ENCODE measurements at places on chromosomes 3 and 15.

- no peak for DNase-seq
Measured at GRCh38 chr15:48040166-48040817, 80.5 kb upstream of the SLC24A5 start.

DNA sequence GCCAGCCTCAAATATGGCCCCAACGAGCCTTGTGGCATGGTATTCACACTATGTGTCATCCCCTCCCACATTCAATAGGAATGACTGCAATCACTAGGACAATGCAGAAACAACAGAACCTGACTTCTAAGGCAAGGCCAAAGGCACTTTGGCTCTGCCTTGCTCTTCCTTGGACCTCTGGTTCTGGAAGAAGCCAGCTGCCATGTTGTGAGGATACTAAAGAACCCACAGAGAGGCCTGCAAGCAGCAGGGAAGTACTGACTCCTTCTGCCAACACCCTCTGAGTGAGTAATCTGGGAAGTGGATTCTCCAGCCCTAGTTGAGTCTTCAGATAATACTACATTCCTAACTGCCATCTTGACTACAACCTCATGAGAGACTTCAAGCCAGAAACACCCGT lies 64.7 kb downstream of the ADAMTS9 start:
- DNase-seq, result no peak

DNA sequence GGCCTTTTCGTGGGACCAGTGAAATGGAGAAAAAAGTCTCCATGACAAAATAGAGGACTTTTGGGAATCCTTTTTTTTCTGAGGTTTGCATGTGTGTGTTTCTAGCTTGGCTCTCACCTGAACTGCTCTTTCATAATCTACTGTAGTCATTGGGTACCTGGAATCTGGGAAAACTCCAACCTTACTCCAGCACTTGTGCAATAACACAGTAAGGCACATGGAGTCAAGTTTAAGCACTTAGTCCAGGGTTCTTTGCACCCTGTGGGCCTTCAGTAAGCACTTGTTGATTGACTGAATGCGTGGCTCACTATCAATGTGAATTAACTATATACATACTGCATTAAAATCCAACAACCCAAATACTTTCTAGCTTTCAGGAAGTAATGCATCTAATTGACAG lies 299.5 kb downstream of the ZBTB20 start:
- no peak for DNase-seq

DNA sequence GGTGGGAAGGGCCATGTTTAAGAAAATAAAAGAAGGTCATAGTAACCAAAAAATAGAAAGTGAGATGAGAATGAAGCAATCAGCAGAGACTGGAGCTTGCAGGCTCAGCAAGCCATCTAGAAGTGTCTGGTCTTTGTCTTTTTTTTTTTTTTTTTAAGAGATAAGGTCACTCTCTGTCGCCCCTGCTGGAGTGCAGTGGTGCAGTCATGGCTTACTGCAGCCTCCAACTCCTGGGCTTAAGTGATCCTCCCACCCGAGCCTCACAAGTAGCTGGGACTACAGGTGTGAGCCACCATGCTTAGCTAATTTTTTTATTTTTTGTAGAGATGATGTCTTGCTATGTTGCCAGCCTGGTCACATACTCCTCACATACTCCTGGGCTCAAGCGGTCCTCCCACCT lies 36.2 kb downstream of the GXYLT2 start:
- no peak for DNase-seq

GRCh38 chr3:133468251-133468721 lies 68.4 kb downstream of the BFSP2 start:
- no peak for DNase-seq

DNA sequence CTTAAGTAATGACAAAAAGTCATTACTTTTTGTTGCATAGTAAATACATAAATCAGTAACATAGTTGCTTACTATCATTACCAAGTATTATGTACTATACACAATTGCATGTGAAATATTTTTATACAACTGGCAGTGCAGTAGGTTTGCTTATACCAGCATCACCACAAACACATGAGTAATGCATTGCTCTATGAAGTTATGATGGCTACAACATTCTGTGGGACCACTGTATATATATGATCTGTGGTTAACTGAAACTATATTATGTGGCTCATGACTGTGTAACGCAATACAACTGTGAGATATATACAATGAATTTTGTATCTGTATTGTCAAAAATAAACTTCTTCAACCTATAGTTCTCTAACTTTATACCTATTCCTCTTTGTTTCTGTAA lies 113.7 kb upstream of the RBMS3 start:
- no peak for DNase-seq

DNA sequence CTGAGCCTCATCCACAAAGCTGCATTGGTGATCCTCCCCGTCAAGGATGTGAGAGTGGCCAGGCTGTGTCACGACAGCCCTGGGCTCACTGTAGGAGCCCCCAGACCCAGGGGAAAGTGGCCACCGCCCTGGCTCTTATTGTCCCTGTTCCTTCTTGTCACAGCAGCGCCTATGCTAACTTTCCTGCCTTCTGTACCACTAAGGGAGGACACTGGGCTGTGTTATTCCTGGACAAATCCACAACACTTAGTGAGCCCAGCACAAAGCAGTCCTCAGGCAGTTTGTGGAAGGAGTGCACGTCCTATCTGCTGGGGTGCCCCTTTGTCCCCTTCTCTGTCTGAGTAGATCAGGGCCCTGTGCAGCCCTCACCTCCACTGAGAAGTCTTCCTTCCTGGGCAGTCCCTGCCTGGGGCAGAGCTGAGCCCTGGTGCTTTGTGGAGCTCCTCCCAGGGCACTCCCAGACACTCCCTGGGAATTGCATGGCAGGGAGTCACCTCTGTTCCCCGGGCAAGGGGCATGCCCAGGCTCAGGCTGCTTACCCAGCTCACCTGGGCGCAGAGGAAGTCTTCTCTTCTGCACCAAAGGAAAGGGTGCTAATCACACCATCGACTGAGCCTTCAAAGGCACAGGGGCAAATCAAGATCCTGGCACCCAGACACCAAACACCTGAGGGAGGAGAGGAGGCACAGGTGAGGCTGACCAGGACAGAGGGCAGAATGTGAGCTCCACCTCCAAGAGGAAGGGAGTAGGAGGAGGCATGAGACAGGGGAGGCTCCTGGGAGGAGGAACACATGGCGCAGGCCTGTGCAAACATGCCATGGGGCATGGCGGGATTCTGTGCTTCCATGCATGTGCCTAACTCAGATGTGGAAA lies 138.7 kb downstream of the KLF13 start:
- DNase-seq, result no peak

DNA sequence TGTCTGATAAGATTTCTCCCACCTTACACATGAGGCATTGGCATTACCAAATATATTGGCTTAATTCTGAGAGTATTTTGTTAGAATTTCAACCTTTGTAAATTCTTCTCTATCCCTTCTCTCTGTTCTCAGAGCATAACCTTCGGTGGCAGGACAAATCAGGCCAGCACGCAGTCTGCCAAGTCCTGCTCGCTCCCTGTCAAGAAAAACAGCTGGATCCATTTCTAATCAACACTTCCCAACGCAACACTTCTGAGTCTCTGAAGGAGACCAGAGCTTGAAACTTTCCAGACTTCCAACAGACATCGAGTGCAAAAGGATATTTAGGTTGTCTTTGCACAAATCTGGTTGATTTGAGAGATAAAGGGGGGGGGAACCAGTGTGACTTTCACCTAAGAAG lies 125.7 kb downstream of the SV2B start:
- no peak for DNase-seq

- DNase-seq, result no peak
Measured at GRCh38 chr15:65993762-65994161, 124.5 kb downstream of the RAB11A start.

- no peak for DNase-seq
Measured at GRCh38 chr3:146540978-146541377, 3.4 kb downstream of the PLSCR1 start.

- DNase-seq, result no peak
Measured at GRCh38 chr3:102189541-102189940, 245.3 kb upstream of the ZPLD1 start.

GRCh38 chr3:165827883-165828282 lies 9.3 kb downstream of the BCHE start:
- DNase-seq, result no peak

DNA sequence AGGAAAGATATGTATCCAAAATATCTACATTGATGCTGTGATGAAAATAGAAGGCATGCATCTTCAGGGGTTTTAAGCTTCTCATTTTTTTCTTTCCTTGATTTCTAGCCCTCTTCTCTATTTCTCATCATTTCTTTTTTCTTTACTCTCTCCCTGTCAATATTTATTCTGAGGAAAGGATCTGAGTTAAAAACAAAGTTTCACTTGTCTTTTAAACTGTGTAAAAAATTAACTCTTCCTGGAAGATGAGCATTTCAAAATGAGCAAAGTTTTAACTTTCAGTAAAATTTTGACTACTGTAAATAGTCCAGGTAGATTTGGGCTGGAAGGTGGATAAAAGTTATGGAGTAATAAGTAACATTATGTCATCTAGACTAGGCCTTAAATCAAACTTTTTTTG lies 500.2 kb upstream of the GBE1 start:
- no peak for DNase-seq

- DNase-seq, result no peak
Measured at GRCh38 chr3:101941318-101942040, 92.2 kb downstream of the NFKBIZ start.

- DNase-seq, result no peak
Measured at GRCh38 chr3:109050591-109051167, 67.3 kb downstream of the MORC1 start.

DNA sequence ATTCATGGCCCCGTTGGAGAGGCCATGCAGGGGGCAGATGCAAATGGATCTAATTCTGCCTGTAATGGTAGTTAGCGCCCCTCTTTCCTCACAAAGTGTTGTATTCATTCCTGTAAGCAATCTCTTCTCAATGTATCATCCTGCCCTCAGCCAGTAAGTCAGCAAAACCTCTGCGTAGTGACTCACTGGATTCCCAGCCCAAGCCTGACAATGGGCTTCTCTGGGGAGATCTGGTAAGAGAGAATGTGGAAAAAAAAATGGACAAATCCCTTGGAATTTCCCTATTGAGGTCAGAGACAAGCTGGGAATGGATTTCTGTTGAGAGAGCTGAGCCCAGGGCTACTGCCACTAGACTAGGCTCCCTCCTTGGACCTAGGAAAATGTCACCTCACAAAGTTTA lies 25.4 kb downstream of the ADPGK start:
- no peak for DNase-seq

GRCh38 chr15:76253691-76254473 lies 57.4 kb downstream of the ETFA start:
- no peak for DNase-seq

DNA sequence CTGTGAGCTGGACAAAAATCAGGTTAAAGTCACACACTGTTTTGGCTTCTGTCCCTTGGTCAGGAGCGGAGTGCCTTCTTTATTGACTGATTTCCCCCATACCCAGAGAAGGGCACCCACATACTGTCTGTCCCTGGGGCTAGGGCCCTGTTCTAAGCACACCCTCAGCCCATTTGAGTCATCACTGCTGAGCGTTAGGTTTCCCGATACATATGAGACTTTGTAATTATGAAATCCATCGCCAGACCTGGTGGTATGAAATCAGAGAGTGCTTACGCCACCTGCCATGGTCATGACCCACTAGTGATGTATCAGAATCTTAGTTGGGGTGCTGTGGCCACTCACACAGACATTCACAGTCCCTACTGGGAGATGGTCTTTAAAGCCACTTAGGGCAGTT lies 96.8 kb downstream of the CHDH start:
- no peak for DNase-seq

GRCh38 chr3:131020122-131020693 lies 6.4 kb downstream of the ASTE1 start:
- no peak for DNase-seq

- DNase-seq, result no peak
Measured at GRCh38 chr3:54832876-54833275, 95.0 kb downstream of the LRTM1 start.
